ENCODE measurements at places on chromosomes 1 and 21. TPM values are rescaled to one million over a fixed set of nuclear protein-coding genes. Genes with fewer than 3 reads are reported as not detected.

DNA sequence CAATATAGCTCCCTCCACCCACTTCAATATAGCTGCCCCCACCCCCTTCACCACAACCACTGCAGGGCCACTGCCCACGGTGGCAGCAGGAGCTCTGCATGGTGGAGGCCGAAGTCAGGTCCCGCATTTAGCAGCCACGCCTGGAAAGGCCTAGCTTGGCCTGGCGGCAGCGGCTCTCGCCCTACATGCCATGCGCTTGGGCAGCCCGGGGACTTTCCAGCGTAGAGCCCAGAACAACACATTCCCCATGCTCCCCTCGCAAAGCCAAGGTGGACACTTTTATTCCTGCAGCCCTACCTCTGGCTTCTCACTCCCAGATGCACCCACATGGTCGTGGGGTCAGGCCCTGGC lies 37.1 kb downstream of the LHX4 start:
- no peak for DNase-seq

GRCh38 chr1:33119532-33120217 lies 38.7 kb downstream of the AZIN2 start:
- no peak for DNase-seq

The GNG4 gene
- 0.56 TPM for total RNA-seq

GRCh38 chr1:203663294-203663693 lies 36.7 kb downstream of the ATP2B4 start:
- DNase-seq = no peak

The IQGAP3 gene
- 0.19 TPM for total RNA-seq

DNA sequence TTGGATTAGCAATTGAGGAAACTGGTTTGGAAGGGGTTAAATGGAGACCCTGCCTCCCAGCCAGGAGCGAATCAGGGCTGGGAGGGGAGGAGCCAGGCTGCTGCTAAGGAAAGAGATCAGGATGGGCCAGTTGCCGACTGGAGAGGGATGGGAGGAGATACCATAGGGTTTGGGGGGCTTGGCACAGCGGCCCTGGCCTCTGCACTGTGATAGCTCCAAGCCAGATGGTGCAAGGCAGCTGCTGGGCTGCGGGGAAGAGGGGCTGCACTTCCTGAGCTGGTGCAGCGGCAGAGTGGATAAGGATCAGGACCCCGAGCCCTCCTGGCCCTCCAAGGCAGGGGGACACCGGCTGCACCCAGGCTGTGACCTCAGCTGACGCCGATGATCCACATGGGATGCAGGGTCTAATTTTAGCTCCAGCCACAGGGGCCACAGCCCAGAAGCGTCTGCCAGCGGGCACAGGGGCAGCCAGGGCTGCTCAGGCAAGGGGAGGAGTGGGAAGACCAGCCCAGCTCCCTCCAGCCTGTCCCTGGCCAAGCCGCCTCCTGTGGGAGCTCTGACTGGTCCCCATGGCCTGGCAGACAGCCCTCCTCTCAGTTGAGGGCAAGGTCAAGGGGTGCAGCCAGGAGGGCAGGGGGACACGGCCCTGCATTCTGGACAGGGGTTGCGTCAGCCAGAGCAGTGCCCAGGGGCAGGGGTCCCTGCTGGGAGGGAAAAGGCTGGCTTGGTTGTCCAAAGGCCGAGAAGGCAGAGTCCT lies at the start of gene EXTL1:
EXTL1 (plus strand) TSS at position 129 of the 757 bp plus-strand sequence. CDS start 872 bp downstream, outside the sequence.
- no peak for DNase-seq

DNA sequence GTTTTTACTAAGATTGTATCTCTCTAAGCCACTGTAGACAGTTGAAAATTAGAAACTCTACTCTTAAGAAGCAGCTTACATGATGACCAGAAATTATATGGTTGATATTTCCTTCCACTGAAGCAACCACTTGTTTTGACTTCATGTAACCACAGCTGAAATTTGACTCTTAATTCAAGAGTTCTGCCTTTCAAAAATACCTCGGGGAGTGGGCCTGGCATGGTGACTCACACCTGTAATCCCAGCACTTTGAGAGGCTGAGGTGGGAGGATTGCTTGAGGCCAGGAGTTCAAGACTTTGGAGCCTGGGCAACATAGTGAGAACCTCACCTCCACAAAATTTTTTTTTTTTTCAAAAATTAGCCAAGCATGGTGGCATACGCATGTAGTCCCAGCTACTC lies 4.3 kb downstream of the AMPD1 start:
- no peak for DNase-seq

The HSF2BP gene
- not detected for total RNA-seq
